Inflammatory macrophage treated with lipopolysaccharide for 1 hour (primary cell): ENCODE measurements at places on chromosomes 12 and 14.

DNA sequence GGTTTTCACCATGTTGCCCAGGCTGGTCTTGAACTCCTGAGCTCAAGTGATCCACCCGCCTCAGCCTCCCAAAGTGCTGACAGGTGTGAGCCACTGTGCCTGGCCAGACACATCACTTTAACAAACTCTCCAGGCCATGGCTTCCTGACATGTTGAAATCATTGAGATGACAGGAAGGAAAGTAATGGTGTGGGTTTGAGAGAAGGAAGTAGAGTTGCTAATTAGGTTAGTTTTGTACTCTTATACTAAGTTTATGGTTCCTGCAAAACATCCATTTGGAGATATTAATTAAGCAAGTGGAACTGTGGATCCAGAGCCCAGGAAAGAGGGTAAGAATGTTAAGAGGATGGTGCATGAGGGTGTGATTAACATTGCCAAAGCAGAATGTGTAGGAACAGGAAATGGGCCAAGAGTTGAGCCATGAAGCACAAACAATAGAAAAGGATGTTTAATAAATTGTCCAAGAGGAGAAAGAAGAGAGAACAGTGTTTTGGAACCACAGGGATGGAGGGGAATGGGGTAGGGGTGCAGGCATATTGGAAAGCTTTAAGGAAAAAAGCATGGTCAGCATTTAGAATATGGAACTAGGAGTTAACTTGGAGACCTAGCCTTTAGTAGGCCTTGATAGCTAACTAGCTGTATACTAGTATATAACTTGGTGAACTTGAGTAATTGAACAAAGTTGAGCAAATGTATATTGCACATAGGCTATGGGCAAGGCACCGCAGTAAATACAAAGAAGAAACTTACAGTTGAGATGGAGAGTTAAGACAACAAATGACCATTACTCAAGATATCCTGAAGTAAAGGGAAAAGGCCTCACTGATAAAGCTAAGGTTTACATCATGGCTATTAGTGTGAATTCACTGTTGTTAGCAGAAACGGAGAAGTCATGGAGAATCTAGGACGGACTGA lies 91.3 kb upstream of the DNM1L start:
- DNase-seq = peak; percentile 33

- no peak for DNase-seq
These were observed 8.7 kb upstream of the CACNA2D4 start for GRCh38 chr12:1927051-1927680.

DNA sequence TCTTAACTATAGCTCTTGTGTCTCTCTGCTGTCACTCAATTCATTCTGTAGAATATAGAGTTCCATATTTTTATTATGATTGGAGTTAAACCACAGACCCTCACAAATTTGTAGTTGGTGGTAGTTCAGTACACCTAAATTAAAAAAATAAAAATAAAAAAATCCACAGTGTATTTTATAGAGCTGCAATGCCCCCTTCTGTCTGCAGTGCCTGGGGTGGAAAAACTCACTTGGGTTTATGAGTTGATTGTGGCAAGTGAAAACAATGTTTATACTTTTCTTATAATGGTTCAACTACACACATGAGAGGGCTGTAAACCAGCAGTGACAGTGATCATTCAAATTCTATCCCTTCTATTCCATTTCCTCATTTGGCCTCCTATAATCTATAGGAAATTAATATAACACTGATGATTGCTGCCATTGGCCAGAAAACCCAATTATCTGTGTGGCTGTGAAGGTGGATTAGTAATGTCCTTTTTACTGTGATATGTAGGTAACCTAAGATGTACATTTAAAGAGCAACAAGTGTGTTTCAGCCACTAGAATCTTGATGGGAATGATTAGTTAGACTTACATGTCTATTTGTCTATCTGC lies 166.9 kb upstream of the LRIG3 start:
- DNase-seq = no peak

GRCh38 chr12:55927588-55928502 lies at the start of gene PYM1:
Gene PYM1, minus strand, starts transcription at chr12:55927894. Its CDS starts 133 bp downstream, at chr12:55927761.
- DNase-seq = peak; percentile 82

GRCh38 chr12:2834581-2835491 lies at the start of gene NRIP2:
Gene NRIP2, minus strand, starts transcription at chr12:2835035. Its CDS starts 52 bp downstream, at chr12:2834983.
- DNase-seq = no peak

DNA sequence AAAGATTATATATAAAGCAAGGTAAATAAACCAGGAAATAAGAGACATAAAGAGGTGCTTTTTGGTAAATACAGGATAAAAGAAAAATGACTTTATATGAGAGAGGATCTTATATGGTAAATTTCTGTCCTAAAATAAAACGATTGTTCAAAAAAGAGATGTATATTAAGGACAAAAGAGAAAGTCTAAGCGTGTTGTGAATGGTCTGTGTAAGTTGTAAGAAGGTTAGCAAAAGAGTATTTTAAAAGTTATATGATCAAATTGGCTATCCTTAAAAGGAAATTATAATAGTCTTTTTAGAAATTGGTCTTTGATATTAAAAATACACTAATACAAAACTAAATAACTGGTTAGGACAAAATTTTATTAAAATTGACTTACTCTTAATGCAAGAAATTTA lies 14.1 kb upstream of the ACSM4 start:
- DNase-seq = no peak

- no peak for DNase-seq
These were observed 425.4 kb downstream of the SLC16A7 start for GRCh38 chr12:60021235-60021634.

DNA sequence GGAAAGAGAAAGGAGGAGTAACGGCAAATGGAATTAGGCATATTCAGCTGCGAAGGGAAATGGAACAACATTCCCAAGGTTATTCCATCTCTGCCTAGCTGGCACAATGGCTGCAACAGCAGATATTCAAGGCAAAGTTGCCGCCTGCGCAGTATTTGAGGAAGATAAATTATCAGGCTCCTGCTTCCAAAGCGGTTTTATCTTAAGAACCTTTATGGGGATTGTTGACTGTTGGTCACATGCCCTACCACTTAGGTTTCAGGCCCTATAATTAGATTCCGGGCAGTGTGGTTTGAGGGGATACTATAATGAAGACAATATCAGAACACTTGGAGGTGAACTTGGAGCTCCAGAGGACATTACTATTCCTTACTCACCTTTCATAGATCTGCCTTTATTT lies 99.7 kb downstream of the FGD4 start:
- no peak for DNase-seq

- DNase-seq = peak; percentile 39
These were observed 4.5 kb upstream of the RNASE4 start for GRCh38 chr14:20679907-20680306.

- no peak for DNase-seq
These were observed 22.1 kb upstream of the SRGAP1 start for GRCh38 chr12:63822352-63822751.
